ENCODE measurements at places on chromosomes 5 and 9. TPM values are rescaled to one million over a fixed set of nuclear protein-coding genes. Genes with fewer than 3 reads are reported as not detected.

Gene SURF1
- 26.6 TPM for total RNA-seq

Gene POLR3G
- 25.7 TPM for total RNA-seq

Gene BNC2
- not detected for total RNA-seq

Gene PSD2
- not detected for total RNA-seq

Gene ENTPD2
- total RNA-seq = not detected

Gene NCS1
- 10.5 TPM for total RNA-seq

Gene RRAGA
- 54.2 TPM for total RNA-seq

Gene ADAMTS13
- total RNA-seq = 1.5 TPM

Gene PCDHGB4
- total RNA-seq = not detected

Gene SMC2
- 71.6 TPM for total RNA-seq

Gene ACOT12
- not detected for total RNA-seq

Gene NEUROG1
- not detected for total RNA-seq

Gene CCDC192
- total RNA-seq = not detected

Gene CEL
- 2.3 TPM for total RNA-seq

Gene SPATA31C1
- total RNA-seq = not detected

Gene PTTG1
- 105 TPM for total RNA-seq

Gene CERCAM
- total RNA-seq = 1.4 TPM

Gene NR4A3
- 36.9 TPM for total RNA-seq

Gene GDA
- total RNA-seq = not detected

Gene IER5L
- 1.2 TPM for total RNA-seq

Gene GPRIN1
- 1.5 TPM for total RNA-seq

Gene SLC36A3
- not detected for total RNA-seq

Gene SLCO6A1
- not detected for total RNA-seq

Gene THBS4
- 0.41 TPM for total RNA-seq

Gene IL13
- total RNA-seq = 0.44 TPM
